ENCODE measurements at places on chromosomes 13 and 19.

- ATAC-seq, result no peak
Measured at GRCh38 chr19:31378404-31378803, 29.2 kb upstream of the TSHZ3 start.

DNA sequence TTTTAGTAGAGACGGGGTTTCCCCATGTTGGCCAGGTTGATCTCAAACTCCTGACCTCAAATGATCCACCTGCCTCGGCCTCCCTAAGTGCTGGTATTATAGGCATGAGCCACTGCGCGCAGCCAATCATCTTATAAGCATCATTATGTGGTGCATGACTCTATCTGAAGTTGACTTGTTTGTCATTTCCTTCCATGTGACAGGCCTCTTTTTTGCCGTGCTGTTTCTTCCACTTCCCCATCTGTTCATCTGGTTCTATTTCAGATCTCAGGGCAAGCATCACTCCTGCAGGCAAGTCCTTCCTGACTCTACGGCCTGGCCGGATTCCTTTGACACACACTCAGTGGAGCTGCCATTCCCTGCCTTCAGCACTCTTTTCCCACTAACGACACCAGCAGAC lies 15.2 kb downstream of the COL5A3 start:
- ATAC-seq, result no peak

DNA sequence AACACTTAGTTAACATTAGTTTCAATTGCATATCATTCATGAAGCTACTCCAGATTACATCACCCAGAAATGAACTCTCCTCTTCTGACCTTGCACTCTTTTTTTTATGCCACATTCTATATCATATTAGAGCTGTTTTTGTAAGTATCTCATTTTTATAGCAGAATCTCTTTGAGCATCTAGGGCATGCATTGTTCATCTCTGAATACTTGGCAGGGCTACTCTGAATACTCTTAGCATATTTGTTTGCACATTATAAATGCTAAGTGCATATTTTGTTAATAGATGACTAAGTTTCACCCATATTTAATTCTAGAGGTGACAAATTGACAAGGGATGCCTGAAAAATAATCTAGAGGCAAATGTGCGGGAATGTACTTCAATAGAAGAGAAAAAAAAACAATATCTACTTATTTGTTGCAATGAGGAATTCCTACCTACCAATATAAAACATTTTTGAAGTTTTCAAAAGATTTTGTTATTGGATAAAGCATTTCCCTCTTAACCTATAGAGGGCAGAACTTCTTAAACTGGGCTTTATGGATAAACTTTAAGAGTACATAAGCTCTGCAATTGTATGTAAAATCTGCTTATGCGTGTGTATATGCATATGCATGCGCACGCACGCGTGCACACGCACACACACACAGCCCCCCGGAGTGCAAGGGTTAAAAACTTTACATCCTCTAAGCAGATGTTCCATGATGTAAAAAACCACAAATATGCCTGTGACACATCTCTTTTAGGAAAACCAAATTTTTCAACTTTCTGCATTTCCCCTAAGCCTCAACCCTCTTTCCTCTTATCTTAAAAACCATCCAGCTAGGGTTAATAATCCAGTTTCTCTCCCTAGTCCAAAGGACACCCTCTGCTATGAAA lies 73.0 kb upstream of the OXGR1 start:
- ATAC-seq, result no peak

GRCh38 chr13:27830010-27830409 lies 37.7 kb downstream of the GSX1 start:
- ATAC-seq, result peak; percentile 86

GRCh38 chr19:54339646-54340358 lies 840 bp upstream of the LILRA4 start:
- no peak for ATAC-seq

- no peak for ATAC-seq
Measured at GRCh38 chr13:75508002-75508548, 26.1 kb upstream of the TBC1D4 start.

DNA sequence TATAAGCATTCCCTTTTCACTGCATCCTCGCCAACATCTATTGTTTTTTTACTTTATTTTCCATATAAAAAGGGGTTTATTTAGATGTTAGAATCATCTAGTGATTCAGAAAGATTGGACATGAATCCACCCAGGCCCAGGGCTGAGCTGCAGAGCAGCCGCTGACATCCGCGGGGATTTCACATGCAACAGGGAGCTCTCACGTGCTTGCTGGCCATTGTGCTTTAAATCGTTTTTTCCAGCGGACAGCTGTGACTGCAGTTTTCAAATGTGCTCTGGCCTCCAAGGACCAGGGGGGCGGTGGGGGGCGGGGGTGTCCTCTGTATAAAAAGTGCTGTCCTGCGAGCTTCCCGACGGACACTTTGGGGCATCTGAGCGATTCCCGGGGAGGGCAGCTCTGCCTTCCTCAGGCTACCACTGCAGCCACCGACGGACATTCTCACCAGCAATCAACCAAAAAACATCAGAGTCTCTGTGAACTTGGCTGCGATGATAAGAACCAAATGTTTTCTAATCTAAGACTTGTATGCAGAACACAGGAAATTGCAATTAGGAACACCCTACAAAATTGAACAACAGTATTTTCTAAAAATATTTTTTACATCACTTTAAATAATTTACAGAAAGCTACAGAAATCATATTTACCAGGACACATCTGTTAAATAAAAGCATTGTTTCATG lies 12.6 kb downstream of the RB1 start:
- no peak for ATAC-seq

- ATAC-seq, result no peak
Measured at GRCh38 chr19:58476498-58477015, 405 bp downstream of the ZNF446 start.

GRCh38 chr19:444677-445210 lies 16.1 kb downstream of the SHC2 start:
- no peak for ATAC-seq

- peak; percentile 63 for ATAC-seq
Measured at GRCh38 chr19:49889687-49890348, 6.9 kb downstream of the IL4I1 start.

- ATAC-seq, result no peak
Measured at GRCh38 chr19:48630296-48631063, 6.7 kb downstream of the DBP start.

GRCh38 chr19:51097166-51097738 lies 11.0 kb downstream of the CTU1 start:
- ATAC-seq, result no peak

- ATAC-seq, result peak; percentile 100
Measured at GRCh38 chr19:57559404-57560025, at the start of gene ZNF550. ZNF550 (minus strand) TSS chr19:57559863; CDS start chr19:57559682, 181 bp downstream.

- ATAC-seq, result no peak
Measured at GRCh38 chr19:2044709-2045500, 6.1 kb downstream of the MKNK2 start.

All from activated CD4-positive, CD25-positive, alpha-beta regulatory T cell treated with anti-CD3 and anti-CD28 coated beads, Interleukin-2, amount 50 U/mL, for 24 hours (primary cell).